ENCODE measurements at places on chromosomes 12 and 14.

DNA sequence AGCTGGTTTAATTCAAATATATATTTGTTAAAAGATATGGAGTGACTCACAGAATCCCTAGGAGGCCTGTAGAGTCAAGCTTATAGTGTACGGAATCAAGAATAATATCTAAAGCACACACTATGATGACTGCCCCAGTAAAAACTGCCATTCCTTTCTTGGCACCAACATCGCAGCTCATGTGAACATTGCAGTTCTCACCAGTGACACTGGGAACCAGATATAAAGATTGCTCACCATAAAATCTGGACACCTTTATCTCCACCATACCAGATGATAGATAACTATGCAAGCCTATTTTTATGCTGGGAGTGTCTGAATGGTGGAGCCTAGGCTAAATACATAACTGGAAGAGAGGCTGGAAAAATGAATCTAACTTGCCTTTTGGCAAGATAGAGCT, 463.9 kb upstream of the TBX3 start:
- no peak for DNase-seq

DNA sequence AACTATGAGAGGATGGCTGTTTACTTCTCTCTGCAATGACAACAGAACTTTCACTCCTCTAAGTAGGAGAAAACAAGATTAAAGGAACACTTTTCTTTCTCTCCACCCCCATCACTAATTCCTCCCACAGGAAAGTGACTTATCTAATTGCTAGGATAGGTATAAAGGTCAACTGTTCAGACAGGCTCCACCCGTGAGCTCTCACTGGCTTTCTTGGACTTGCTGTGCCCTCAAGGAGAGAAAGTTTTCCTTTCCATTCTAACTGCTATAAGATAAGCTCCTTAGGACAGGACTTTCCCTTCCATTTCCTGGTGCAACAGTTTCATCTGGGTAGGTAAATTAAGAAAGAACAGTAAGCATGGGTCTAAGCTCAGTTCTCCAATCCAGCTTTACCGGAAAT, 4.8 kb downstream of the SLC41A2 start:
- DNase-seq: peak; percentile 14

DNA sequence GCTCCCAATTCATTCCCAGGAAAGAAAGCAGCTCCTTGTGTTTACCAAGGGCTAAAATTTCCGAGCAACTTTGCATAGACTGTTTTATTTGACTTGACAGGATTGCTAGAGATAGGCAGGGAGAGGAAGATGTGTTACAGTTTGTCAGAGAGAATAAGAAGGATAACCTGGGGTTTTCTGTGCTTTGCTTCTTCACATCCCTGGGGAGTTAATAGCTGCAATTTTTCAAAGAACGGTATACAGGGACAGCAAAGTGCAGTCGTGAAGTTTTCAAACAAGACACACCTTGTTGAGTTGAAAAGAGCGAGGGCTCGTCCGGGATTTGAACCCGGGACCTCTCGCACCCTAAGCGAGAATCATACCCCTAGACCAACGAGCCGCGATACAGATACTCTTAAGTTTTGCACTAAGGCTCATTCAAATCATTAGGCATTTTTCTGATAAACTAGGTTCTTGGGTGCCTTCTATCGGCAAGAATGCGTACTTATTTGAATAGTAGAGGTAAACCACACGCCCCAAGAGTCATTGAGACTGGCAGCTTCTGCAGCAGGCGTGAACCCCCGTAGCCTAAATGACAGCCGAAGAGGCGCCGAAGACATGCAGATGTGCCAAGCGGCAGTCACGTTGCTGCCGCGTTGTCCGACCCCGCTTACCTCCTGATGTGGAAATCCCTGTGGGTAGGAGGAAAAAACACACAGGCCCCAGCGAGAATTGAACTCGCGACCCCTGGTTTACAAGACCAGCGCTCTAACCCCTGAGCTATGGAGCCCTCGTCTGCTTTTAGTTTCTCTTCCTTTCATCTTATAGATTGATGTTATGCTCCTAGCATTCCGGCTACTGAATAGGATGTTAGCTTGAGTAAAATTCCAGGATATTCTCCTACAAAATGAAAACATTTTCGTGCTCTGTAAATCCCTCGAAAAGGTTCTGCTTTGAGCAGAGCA, 22.2 kb upstream of the RNASE12 start:
- DNase-seq: peak; percentile 99

DNA sequence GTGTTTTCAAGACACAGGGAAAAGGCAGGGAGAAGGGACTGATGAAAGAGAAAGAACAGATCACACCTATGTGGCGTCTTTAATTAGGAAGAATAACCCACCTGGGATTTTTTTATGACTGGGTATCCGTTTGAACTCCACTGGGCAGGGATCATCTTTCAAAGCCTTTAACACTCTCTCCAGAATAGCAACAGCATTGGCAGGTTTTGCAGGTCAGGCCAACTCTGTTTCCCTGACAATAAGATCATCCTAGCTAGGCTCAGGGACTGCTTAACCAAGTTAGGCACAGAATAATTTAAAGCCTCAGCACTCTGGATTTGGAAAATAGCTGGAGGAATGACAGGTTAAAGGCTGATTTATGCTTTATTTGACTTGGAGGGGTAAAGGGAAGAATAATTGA, 117.6 kb downstream of the SUDS3 start:
- no peak for DNase-seq

GRCh38 chr14:79044894-79045624, 874.9 kb downstream of the NRXN3 start:
- peak; percentile 90 for DNase-seq
